Daoy (cell line): ENCODE measurements at places on chromosomes 7 and 10.
A peak's percentile ranks its signal among the peaks of the same experiment; 100 is the strongest.

- DNase-seq = no peak
Observed at GRCh38 chr7:106979551-106980357, 64.8 kb upstream of the PRKAR2B start.

GRCh38 chr7:105016709-105017656 is 3.0 kb downstream of the KMT2E start:
- DNase-seq = no peak

DNA sequence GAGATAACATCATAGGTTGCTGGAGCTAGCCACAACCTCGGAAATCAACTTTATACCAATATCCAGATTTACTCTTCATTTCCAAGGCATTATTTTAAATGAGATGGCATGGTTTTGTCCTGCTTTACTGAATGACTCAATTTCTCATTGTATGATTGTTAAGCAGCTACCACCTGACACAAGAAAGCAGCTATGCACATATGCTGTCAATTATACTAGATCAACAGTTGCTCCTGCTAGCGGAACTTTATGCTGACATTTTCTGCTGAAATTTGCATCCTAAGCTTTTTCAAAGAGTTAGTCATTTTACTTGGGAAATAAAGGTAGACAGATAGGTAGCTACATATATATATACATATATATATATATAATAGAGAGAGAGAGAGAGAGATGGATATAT is 8.9 kb upstream of the CH25H start:
- DNase-seq = no peak

GRCh38 chr10:75974080-75974479 is 542.7 kb downstream of the LRMDA start:
- peak; percentile 13 for DNase-seq

- peak; percentile 40 for DNase-seq
Observed at GRCh38 chr7:151429560-151430331, 10.2 kb downstream of the CRYGN start.

- no peak for DNase-seq
Observed at GRCh38 chr7:111009526-111010040, 81.3 kb upstream of the LRRN3 start.

DNA sequence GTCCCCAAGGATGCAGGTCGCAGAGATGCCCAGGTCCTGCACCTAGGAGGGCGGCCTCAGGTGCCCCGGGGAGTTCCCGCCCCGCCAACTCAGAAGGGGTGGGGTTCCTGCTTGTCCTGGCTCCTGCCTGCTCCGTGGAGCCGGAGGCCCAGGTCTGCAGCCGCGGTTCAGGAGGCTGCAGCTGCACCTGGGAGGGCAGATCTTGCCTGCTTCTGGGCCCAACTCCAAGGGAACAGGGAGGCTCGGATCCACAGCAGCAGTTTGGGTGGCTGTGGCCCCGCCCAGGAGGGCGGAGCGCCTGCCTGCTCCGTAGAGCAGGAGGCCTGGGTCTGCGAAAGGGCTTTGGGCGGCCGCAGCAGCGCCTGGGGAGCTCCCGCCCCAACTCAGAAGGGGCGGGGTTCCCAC is 108.2 kb upstream of the EGR2 start:
- DNase-seq = no peak

DNA sequence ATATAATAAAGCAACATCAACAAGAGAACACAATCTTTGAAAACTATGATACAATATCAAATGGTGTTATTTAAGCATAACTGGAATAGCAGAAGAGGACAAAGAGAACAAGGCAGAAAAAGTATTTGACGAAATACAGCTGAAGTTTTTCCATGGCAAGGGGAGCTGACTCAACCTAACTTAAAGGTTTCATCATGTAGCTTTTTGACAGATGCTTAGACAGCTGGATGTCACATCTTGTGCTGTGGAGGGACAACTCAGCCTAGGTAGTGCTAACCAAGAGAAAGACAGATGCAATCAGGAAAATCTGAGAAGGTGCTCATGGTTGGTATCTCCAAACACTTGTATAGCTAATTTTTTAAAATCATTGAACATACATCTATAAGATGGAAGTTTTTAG is 208.2 kb downstream of the TFEC start:
- DNase-seq = no peak

DNA sequence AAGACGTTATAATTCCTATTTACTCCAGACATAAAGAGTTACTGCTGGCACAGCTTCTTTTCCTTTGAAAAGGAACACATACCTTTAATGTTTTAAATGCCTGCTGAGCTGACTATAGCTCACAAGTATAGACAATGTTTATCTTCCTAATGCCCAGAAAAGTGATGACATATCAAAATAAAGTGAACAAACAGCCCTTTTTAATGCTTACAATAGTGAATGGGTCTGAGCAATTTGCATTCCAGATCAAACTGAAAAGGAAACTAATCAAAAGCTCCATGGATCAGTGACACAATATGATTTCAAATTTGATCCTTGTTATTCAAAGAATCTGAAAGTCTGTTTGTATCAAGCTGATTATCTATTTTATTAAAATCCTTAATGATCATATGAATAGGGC is 233.6 kb upstream of the SEMA3E start:
- DNase-seq = no peak

- no peak for DNase-seq
Observed at GRCh38 chr7:112022128-112022527, 184.1 kb downstream of the DOCK4 start.

GRCh38 chr7:8418629-8419245 is 14.7 kb upstream of the NXPH1 start:
- DNase-seq = peak; percentile 39

- no peak for DNase-seq
Observed at GRCh38 chr7:98105942-98106544, 619 bp upstream of the LMTK2 start.

DNA sequence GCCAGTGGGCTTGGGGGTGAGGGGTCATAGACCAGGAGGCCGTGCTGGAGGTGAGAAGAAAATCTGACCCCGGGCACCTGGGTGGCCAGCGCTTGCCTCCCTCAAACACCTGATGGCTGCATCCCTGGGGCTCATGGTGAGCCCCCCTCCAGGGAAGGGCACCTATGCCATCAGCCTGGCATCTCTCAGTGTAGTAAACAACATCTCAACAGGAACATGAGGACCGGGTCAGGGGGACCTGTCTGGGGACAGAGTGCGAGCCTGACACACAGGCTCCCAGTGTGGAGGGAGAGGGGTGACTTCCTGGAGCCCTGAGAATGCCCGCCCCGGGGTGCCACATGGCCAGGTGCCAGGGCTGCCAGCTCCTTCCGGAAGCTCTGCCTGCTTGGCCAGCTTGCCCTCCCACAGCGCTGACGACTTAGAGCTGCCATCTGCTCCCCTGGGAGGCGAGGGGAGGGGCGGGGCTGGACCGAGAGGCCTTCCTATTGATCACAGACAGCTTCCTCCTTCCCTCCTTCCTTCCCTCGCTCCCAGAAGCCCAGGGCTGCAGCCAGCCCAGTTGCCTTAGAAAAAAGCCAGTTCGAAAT is 12.3 kb downstream of the STX1A start:
- peak; percentile 96 for DNase-seq

- DNase-seq = no peak
Observed at GRCh38 chr7:88147949-88148348, 71.9 kb downstream of the SRI start.

- DNase-seq = peak; percentile 94
Observed at GRCh38 chr7:100516135-100516812, 22.7 kb upstream of the AGFG2 start.

DNA sequence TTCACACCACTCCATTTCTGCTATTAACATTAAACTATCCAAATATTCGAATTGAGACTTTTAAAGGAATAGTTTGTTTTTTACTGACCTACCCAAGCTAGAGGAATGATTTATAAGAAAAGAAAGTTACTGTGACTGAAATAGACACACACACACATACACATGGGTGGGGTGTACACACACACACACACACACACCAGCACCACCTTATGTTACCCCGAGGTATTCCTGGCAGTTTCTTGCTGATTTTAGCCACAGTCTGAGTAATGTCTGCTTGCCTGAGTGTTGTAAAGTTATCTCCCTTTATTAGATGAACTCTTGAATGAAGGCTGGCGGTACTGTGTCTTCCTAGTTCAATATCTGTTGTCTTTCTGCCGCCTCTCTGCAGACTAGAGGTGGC is 91.3 kb upstream of the PRKG1 start:
- no peak for DNase-seq

GRCh38 chr7:840001-840600 is 7.8 kb downstream of the SUN1 start:
- no peak for DNase-seq

DNA sequence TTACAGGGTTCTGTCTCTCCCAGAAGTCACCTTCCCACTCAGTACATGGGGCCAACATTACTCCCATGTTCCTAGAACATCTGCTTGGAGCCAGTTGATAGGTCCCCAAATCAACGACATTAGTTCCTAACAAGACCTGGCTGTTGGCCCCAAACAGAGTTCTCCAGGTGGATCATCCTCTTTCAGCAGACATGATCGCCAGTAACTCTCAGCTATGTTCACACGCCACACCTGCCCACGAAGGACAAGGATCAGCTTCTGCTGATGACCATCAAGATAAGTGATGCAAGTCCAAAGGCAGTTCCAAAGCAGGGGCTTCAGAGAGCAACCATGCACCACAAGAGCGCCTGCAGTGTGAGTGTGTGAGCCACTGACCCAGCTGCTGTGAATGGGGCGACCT is 11.0 kb downstream of the ZNF777 start:
- no peak for DNase-seq

DNA sequence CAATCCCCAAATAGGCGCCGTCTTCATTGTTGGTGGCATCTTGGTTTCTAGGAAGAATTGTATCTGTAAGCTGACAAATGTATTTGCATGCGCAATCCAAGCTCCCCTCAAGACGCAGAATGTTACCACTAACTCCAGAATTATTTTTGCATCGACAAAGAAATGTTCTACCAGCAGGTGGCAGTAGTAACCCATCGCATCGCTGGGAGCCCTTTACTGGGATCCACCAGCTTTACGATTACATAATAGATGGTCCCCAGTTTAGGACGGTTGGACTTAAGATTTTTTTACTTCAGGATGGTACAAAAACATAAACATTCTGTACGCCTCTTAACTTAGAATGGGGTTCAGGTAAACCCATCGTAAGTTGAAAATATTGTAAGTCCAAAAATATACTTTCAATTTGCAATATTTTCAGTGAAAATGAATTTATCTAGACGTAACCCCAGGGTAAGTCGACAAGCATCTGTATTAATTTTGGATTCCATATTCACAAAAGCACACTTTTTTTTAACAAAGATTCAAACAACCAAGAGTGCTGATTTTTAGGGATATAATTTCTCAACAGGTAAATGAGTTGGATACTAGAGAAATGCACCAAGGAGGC is 114.0 kb upstream of the COBL start:
- DNase-seq = peak; percentile 55

- peak; percentile 33 for DNase-seq
Observed at GRCh38 chr7:14507617-14508016, 394.9 kb downstream of the DGKB start.

- DNase-seq = no peak
Observed at GRCh38 chr10:128902031-128902710, 564.9 kb upstream of the MGMT start.

DNA sequence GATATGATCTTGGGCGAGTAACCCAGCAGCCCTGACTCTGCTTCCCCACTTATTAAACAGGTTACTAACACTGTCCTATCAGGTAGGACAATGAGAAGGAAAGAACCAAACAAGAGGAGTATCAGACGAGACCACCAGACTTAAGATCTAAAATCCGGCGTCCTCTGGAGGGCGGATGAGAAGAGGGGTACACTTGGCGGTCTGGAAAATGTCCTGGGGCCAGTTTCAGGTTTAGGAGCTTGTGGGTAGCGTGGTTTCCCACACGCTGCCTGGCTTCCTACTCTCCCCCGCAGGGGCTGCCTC is 635 bp downstream of the ZNF32 start:
- no peak for DNase-seq

GRCh38 chr7:4093035-4093434 is 589.1 kb upstream of the FOXK1 start:
- no peak for DNase-seq

GRCh38 chr7:37908221-37908788 is 8.3 kb downstream of the SFRP4 start:
- peak; percentile 86 for DNase-seq

DNA sequence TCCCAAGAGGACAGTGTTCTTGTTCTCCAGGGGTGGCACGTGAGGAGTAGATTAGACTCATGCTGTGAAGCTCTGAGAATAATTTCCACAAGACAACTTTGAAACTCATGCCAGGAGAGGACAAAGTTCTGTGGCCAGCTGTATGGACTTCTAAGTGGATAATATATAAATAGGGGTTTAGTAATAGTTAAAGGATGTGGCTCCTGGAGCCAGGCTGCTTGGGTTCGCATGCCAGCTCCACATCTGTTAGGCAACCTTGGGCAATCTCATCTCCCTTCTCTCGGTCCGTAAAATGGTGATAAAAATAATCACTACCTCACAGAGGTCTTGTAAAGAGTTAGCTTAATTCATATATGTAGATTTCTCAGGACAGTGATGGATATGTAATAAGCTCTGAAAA is 35.8 kb downstream of the ACSL5 start:
- DNase-seq = no peak

DNA sequence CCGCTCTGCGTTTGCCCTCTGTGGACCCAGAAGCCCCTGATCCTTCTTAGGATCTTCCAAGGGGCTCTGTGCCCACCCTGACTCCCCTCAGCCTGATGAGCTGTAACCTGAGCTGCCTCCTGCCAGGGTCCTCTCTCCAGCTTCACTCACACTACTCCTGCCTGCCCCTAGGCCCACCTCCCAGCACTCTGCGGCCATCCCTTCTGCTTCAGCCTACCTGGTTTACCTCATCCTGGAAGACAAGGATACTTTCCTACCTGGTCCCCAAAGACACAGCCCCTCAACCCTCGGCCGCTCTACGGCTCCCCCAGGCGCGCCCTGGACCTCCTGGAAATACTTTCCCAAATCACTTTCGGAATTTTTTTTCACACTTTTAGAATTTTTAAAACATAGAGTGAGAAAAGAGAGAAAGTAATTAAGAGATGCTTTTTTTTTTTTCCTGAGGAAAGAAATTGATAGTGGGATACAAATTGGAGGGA is 6.4 kb upstream of the ZNF862 start:
- no peak for DNase-seq

GRCh38 chr10:50469288-50469687 is 154.5 kb downstream of the SGMS1 start:
- DNase-seq = no peak

DNA sequence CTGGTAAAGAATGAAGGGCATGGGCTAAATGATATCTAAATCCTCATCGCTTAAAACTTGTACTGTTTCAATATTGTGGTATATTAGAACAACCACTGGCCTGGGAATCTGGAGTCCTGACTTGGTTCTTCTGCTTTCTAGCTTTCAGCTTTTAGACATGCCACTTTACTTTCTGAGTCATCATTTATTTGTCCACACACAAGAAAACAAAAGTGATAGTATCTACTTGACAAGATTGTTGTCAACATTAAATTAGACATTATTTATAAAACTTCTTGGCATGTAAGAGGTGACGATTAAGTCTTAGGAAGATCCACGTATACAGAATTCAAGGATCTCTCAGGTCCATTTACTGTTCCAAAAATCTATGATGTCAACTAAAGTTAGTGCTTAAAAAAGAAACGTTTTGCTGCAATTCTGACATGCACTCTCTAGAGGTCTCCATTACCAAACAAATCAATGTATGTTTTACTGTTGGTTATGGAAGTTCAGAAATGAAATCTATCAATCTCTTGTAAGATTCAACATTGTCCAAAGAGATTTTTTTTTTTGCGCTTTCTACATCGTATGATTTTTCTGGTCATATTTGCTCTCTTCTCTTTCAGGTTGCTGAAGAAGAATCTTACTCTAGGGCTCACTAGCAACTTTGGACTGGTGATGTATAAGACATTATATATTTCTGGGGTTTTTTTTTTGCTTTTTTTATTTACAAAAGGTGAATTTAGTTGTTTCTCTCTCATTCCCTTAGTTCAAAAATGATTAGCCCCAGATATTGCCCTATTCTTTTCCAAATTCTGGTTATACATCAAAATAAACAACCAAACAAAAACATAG is 53.6 kb upstream of the DYNC1I1 start:
- DNase-seq = no peak
